NCI-H345 (cell line): ENCODE measurements at places on chromosomes 3 and 15.

DNA sequence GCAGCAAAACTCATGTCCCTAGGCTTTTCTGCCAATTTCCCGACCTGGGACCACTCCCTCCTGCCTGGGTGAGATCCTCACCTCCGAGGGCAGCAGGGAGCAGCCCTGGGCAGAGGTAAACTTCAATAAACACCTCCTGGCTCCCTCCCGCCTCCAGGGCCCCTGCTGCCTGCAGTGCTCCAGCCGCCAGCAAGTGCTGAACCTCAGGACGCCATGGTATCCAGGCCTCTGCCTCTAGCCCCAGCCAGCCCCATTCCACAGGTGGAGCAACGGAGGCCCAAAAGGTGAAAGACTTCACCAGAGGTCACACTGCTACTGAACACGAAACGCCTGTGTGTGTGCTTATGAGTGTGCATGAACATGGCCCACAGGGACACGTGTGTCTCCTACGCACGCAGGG, 59.9 kb upstream of the LINGO1 start:
- no peak for DNase-seq

- DNase-seq: no peak
Observed at GRCh38 chr3:152196782-152197181, 71.9 kb upstream of the MBNL1 start.

DNA sequence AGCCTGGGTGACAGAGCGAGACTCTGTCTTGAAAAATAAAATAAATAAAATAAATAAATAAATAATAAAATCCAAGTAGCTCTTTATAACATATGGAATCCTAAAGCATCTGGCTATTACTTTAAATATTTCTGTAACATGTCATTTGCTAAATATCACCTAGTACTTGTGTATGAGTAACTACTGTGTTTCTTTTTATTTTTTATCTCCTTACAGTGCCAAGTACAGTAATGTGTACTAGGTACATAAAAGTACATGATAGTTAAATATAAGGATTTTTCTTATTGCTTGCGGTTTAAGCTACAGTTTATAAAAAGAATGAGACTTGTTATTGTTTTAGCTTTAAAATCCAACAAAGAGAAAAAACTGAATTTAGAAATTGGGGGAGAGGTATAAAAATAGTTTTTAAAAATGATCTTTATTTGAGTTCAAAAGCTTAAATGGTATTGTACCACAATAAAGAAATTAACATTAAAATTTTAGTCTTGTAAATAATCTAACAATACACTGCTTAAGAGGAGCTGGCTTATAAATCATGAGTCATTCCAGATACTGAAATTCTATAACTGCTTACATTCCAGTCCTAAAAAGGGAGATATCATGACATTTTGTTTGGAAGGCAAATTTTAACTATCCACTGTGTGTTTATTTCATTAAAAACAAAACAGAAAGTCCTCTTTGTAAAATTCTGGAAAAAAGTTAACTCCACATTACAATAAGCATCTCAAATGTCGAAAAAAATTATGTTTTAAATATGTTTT, 73.1 kb downstream of the FGF7 start:
- no peak for DNase-seq

DNA sequence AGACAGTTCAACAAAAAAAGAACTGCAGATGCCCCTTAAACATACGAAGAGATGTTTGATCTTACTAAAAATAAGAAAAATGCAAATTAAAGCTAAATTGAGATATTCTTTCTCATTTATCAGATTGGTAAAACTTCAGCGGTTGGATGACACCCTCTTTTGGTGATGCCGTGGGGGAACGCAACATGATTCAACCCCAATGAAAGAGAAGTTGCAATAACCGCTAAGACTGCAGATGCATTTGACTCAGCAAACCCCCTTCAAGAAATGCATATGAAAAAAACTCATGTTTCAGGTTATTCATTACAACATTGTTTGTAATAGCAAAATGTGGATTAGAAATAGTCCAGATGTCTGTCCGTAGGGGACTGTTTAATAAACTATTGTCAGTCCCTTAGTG, 3.6 kb downstream of the KLHL6 start:
- DNase-seq: no peak

DNA sequence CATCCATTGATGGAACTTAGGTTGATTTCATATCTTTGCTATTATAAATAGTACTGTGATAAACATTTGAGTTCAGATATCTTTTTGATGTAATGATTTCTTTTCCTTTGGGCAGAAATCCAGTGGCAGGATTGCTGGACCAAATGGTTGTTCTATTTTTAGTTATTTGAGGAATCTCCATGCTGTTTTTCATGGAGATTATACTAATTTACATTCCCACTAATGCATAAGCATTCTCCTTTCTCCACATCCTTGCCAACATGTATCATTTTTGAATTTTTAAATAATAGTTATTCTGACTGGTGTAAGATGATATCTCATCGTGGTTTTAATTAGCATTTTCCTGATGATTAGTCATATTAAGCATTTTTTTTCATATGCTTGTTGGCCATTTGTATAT, 144.0 kb upstream of the SUCLG2 start:
- no peak for DNase-seq

DNA sequence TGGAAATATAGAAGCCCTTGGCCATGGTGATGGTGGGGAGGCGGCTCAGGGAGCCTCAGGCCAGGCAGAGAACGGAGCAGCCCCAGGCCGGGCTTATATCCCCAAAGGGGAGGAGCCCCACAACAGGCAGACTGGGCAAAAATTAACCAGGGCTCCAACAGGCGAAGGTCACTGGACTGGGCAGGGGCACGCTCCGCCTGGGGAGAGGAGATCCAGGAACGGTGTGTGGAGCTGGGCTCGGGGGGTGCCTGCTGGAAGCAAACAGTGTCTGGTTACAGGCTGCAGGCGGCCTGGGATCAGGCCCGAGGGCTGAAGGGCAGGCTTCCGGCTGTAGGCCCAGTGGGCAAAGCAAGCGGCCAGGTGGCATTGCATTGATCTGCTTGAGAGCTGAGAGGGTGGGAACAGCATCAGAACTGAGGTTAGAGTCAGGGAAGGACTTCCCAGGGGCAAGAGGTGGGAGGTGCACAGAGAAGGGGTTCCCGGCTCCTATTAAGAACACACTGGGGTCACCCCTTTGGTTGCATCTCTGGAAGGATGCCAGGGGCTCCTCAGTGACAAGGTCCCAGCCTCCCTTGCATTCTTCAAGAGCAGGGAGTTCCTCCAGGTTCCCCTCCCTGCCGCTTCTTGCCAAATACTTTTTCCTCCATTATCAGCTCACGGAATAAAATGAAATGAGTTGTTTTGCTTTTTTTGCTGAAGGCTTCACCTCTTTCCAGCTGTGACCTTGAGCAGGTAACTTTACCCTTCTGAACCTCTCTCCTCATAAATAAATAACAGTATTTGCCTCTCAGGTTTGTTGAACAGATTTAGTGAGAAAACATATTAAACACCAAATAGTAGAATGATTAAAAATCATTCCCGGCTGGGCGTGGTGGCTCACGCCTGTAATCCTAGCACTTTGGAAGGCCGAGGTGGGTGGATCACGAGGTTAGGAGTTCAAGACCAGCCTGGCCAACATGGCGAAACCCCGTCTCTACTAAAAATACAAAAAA, 7.8 kb downstream of the ANPEP start:
- no peak for DNase-seq

- peak; percentile 37 for DNase-seq
Observed at GRCh38 chr15:64216730-64217428, 54.1 kb upstream of the PPIB start.

- DNase-seq: no peak
Observed at GRCh38 chr15:25767356-25768151, 95.6 kb downstream of the ATP10A start.

DNA sequence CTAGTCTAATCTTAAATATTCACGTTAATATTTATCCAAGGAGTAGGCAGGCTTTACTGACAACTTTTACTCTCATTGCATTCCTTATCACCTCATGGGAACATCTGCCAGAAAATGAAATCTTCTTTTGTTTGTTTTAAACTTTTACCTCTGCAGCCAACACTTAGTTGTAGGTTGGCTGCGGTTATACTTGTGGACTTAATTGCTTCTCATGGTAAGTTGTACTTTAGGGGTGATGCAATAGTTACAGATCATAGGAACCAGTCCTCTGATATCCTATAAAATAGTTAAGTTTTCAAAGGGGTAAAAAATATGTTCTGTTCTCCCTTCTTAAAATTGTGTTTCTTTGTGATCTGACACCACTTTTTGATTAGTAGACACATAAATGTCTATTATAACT, 321.9 kb downstream of the ZPLD1 start:
- DNase-seq: no peak

- DNase-seq: no peak
Observed at GRCh38 chr3:51378065-51378464, 7.0 kb upstream of the MANF start.

GRCh38 chr15:29516929-29517328, 247.3 kb upstream of the NSMCE3 start:
- no peak for DNase-seq

DNA sequence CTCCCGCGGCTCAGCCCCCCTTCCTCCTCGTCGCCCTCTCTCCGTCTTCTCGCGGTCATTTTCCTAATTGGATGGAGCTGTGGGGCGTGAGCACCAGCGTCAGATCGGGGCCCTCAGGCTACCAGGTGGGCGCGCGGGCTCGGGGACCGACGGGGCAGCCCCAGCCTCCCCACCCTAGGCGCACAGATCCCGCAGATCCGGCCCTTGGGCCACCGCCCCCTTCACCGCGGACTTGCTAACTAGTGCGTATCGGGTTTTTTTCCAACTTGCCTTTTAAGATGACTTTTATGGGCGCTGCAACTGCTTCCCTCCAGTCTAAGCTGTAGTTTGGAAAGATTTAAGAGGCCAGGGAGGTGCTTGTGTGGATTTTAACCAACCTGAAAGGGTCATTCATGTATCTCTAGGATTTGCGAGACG, 1.3 kb downstream of the ZNF710 start:
- peak; percentile 14 for DNase-seq

- DNase-seq: peak; percentile 64
Observed at GRCh38 chr3:49171119-49171774, at the start of gene KLHDC8B. TSS of gene KLHDC8B (plus strand) at chr3:49171598. CDS start at chr3:49172770, 1,172 bp downstream.
